ENCODE measurements at places on chromosomes 3 and 15.

- no peak for DNase-seq
These were observed at the start of gene ATP13A5 for GRCh38 chr3:193378706-193379105. Gene ATP13A5 (minus strand): TSS chr3:193378753. CDS start chr3:193378725, 28 bp downstream.

GRCh38 chr3:21942328-21942727 lies 191.3 kb upstream of the ZNF385D start:
- no peak for DNase-seq

GRCh38 chr3:106386050-106386449 lies 517.2 kb upstream of the CBLB start:
- DNase-seq, result no peak

DNA sequence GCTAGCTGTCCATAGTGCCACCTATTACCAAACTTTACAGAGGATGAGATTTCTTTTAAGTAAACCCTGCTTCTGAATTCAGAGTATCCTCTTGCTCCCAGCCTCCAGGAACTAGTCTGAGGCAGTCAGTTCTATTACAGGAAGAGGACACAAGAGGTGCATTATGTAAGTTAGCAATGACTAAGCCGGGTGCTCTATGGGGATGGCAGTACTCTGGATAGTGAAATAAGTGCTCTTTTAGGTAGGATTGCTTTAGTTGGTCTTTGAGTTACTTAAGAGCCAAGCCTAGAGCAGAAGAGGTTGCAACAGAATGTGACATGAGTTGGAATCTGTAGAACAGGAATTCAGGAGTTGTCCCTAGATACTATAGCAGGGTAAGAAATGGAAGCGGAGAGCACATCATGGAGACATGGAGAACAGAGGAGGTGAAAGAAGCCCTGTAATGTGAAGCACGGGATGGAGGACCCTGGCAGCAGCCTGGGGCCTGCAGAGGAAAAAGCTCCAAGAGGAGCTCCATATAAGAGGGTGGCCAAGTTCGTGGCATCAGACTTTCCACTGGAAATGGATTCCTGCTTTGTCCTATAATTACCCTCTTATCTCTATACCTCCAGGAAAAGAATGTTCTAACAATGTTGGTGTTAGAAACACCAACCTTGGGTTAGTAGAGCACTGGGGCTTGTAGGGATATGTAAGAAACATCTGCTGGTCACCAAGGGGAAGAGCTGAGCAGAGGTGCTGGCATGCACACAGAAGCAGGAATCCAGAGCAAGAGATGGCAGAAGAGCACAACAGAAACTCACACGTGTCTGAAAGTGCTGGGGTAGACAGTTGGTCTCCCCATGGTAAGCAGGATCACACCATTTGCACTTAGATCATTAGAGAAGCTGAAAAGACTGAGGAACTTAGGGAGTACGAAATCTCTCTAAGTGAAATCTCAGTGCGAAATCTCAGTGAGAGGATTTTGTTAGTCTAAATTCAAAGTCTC lies 851.1 kb downstream of the FHIT start:
- no peak for DNase-seq

DNA sequence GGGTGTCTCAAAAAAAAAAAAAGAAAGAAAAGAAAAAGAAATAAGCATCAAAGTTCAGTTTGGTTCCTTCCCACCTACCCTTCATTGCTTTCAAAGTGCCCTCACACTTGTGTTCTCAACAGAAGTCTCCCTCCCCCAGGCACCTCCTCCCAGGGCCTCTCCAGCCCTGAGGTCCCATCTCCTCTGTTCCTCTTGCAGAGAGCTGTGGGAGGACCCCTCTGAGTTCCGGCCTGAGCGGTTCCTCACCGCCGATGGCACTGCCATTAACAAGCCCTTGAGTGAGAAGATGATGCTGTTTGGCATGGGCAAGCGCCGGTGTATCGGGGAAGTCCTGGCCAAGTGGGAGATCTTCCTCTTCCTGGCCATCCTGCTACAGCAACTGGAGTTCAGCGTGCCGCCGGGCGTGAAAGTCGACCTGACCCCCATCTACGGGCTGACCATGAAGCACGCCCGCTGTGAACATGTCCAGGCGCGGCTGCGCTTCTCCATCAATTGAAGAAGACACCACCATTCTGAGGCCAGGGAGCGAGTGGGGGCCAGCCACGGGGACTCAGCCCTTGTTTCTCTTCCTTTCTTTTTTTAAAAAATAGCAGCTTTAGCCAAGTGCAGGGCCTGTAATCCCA lies 6.1 kb downstream of the CYP1A2 start:
- no peak for DNase-seq

DNA sequence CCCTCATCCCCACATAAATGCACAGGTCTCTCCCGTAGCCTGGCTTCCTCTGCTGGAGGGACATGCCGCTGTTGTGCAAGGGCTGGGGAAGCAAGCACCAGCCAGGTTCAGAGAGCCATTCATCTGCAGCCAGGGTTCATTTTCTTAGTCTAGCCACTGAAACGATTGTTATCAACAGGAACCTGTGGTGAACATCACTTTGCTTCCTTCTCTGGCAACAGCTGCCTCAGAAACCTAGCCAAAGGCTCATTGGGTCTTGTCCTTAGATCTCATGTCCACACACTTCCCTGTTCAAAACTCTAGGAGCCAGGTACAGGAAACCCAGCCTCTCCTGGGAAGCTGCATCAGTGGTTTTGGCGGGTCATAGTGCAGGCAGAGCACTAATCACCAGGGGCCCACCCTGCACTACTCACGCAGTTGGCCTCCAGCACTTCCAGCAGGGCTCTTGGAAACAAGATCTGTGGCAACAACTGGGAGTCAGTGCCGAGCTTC lies 47.0 kb downstream of the OXNAD1 start:
- no peak for DNase-seq

DNA sequence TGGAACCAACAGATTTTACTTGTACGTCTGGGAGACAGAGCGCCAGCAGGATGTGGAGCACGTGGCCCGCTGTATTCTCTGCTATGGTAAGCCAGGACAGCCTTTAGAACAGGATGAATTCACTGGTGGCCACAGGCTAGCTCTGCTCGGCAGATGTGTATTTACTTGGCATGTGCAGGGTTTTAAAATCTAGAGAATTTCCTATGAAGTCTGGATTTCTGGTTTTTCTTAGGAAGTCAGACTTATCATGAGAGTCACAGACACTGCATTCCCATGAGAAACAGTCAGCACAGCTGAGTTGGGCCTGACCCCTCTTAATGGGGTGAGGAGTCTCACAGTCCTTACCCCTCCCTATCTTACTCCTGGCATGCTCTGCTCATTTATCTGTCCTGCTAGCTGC lies 84.6 kb upstream of the COL6A5 start:
- no peak for DNase-seq

DNA sequence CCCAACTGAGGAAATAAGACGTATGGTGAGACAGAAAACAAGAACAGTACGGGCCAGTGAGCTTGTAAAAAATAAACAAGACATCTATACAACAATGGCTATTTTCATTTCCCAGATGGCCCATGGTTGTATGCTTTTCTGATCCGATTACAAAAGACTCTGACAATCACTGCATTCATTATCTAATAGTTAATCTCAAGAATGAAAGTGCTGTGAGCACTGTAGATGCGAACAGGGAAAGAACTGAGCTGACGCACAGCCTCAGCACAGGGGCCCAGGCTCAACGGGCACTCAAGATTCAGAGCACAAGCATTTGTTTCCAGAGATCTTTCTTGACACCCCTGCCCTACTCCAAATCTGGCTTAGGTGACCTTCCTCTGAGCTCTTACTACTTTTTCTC lies 6.9 kb downstream of the MTMR10 start:
- no peak for DNase-seq

- no peak for DNase-seq
These were observed 584.2 kb upstream of the DPPA4 start for GRCh38 chr3:109921509-109921908.

DNA sequence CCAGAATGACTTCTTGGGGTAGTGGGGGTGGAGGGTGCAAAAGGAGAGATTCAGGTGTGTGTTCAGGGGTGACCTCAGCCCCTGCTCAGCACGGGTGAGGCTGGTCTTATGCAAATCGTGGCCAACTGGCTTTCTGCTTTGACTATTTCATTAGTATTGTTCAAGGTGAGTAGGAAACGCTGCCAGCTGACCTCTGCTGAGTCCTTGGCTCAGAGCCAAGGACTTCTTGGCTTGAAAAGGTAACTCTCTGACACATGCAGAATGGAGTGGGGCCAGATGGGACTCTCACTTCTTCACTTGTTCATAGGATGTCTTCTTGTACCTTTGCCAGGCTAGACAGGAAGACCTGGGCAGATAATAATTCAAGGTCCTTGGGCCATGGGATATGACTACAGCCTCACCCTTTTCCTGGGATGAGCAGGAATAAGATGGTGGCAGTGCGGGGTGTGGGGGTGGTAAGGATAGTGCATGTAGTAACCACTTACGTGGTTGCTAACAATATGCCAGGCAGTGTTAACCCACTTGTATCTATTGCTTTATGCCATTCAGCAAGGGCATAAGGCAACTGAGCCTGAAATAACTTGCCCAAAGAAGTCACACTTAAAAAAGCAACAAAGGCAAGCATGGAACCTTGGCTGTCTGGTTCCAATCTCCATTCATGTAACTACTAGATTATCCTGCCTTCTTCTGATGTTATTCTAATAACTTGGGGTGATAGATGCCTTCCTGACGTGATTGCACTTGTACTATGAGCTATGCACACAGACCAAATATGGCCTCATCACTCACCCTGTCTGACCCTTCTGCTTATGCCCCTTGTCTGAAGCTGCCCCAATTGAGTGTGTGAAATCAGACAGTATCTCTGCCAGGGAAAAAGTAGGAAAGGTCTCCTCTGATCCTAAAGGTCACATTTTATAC lies 193.1 kb downstream of the NR1D2 start:
- DNase-seq, result no peak

DNA sequence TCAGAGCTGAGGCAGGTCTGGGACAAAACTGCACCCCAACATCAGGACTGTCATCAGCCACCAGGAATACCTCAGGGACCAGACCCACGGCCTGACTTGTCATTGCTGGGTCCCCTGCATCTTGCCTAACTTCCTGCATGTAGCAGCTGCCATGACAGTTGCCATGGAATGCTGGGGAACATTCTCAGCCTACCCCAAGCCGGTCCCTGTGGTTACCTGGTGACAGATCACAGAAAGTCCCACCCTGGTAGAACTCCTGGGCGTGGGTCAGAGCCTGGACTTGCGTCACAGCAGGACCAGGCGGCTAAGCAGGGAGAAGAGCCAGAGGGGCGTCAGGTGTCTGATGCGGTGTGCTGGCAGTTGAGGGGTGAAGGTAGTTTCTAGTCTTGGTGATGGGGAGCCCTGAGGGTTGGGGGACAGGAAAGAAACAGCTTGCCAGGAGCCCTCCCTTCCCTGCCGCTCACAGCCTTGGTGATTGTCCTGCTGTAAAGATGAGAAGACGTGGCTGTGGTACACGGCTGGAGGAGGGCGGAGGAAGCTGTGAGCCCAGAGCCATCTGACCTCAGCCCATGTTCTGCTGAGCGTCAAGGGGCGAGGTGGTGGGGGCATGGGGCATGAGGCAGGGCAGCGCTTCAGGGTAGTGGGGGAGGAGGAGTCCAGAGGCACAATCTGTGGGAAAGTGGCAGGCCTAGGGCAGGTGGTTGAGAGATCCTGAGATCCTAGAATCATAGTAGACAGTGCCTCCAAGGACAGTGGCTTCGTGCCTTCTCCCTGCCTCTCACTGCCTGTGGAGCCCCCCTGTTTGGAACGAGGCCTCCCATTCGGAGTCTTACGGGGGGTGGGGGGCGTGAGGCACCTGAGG lies 5.4 kb downstream of the H1-8 start:
- no peak for DNase-seq

- no peak for DNase-seq
These were observed 326.8 kb upstream of the ROBO1 start for GRCh38 chr3:80094589-80094988.

GRCh38 chr3:125271127-125271526 lies 58.6 kb upstream of the SLC12A8 start:
- no peak for DNase-seq

- peak; percentile 30 for DNase-seq
These were observed 36.5 kb upstream of the RAB11A start for GRCh38 chr15:65832549-65833364.

GRCh38 chr3:112427123-112427522 lies 72.1 kb downstream of the BTLA start:
- no peak for DNase-seq

DNA sequence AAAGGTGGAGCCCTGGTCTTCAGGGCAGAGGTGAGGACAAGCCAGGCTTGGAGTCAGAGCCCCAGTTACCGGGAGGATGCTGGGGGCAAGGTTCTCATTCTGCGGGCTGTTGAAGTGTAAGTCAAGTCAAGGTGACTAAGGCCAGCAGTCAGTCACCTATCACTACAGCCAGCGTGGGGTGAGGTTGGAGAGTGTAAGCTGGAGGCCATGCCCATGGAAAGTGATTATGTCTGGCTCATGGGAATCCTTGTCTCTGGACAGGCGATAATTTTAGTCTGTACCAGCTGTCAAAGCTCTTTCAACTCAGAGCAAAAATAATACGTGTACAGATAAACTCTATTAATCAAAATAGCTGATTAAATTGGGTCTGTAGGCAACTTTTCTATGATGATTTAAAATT lies 143.1 kb downstream of the NR2F2 start:
- no peak for DNase-seq

DNA sequence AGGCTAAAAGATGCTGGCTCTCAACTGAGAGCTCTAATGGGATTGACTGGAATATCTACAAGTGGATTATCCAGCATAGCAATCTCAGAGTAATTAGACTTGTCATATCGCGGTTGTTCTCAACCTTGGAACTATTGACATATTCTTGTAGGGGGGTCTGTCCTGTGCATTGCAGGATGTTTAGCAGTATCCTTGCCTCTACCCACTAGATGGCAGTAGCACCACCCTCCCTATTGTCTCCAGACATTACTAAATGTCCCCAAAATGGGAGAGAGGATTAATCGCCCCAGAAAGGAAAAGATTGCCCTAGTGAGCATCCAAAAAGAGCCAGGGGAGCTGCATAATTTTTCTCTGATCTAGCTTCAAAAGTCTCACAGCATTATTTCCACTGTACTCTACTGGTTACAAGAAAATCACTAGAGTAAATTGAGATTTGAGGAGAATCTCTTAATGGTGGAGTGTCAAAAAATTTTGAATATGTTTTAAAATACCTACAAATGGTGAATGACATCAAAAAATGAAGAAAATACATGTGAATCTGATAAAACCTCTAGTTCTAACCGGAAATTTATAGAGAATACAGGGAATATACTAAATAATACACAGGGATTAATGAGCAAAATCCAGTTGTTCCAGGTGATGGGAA lies 388.2 kb upstream of the AGTR1 start:
- no peak for DNase-seq

GRCh38 chr15:31343831-31344230 lies 17.2 kb downstream of the KLF13 start:
- DNase-seq, result no peak

GRCh38 chr15:59420986-59421618 lies 16.9 kb upstream of the FAM81A start:
- DNase-seq, result no peak

DNA sequence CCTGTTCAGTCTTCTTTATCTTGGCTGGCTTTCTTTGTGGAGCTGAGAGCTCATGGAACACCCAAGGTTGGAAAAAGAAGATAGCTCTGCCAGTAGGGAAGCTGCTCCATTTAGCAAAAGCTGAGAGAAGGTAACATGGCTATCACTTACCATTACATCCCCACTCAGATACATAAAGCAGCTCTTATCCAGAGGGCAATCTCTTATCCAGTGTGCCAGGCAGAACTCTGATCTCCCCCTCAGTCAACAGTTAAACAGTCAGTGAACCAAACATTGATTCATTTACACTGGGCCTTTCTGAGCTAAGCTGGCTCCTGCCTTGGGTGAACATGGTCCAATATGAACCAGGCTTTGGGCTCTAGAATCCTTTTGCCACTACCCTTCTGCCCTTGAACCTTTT lies 624.2 kb downstream of the NTRK3 start:
- DNase-seq, result no peak

Data from T-helper 2 cell (primary cell).